ENCODE measurements at places on chromosomes 12 and 14.

DNA sequence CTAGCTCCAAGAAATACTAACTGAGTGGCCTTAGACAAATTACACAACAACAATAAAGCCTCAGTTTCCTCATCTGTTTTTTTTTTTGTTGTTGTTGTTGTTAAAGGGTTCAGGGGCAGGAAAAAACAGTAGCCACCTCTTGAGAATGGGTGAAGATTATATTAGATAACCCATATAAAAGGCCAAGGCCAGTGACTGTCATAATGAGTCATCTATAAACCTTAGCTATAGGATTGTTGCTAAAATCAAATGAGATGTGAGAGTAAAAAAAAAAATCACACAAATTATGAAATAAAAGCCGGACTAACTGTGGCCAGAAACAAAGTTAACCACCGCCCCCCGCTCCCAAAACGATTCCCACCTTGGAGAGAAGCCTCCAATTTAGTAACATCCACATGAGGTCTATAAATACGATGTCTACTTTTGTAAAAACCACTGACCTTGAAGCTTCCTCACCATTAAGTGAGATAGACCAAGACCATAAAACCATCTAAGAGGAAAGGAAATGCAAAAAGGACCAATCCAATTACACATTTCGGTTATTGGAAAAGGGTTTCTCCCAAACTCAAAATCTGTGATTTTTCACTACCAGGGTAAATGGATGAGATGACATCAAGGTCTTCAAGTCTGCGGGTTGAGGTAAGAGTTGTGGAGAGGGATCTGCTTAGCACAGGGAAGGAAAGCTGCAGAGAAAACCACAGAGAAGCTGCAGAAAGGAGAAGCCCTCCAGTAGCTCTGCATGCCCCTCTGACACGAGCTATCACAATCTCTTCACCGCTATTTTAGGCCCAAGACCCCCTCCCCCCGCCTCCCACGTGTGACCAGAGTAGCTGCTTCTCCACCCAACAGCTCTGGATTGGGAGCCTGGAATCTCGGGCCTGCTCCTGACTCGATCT, 1.0 kb downstream of the NAA25 start:
- no peak for DNase-seq

DNA sequence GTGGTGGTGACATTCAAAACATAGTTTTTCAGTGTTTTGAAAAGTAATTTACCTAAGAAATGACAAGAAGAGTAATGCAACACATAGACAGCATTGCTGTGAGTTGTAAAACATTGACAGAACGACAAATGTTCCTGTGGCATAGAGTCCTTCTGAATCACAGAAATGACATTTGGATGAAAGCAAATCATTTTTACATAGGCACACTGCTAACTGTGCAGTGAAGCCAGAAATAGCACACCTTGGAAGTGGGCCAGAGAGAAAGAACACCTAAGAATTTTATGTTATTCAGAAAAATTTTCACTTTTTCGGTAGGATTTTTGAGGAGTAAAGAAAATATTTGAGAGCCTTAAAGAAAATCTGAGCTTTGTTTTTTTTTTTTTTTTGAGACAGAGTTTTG, 100.6 kb downstream of the ANO4 start:
- DNase-seq, result no peak

DNA sequence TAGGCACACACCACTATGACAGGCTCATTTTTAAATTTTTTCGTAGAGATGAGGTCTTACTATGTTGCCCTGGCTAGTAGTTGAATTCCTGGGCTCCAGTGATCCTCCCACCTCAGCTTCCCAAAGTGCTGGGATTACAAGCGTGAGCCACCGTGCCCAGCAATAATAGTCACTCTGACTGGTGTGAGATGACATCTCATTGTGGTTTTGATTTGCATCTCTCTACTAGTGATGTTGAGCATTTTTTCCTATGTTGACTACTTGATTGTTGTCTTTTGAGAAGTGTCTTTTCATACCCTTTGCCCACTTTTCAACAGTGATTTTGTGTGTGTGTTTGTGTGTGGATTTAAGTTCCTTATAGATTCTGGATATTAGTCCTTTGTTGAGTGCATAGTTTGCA, 26.3 kb downstream of the ATP2A2 start:
- no peak for DNase-seq

DNA sequence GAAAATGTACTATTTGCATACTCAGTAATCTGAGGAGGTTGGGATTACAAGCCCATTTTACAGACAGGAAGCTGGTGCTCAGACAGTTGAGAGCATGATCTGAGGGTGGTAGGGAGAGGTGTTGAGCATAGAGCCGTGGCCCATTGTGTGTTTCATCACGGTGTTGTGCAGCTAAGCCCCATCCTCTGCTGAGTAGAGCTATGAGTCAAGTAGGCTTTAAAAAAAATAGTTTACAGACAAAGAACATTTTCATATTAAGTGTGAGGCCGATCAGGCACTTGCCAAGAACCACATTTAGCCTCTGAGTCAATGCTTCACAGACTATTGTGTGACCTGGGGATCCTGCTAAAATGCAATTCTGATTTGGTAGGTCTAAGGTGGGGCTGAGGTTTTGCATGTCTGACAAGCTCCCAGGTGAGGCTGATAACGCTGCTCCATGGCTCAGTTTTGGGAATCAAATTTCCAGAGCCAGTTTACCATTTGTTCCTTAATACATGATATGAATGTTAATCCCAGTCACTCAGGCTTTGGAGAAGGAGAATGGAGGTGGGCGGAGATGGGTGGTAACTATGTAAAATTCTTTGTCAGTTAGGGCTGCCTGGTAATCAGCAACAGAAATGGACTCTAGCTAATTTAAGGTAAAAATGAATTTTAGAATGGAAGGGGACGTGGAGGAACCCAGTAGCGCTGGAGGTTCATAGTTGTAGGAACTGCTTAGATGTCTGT, 22.2 kb downstream of the ZNF664 start:
- DNase-seq, result no peak

DNA sequence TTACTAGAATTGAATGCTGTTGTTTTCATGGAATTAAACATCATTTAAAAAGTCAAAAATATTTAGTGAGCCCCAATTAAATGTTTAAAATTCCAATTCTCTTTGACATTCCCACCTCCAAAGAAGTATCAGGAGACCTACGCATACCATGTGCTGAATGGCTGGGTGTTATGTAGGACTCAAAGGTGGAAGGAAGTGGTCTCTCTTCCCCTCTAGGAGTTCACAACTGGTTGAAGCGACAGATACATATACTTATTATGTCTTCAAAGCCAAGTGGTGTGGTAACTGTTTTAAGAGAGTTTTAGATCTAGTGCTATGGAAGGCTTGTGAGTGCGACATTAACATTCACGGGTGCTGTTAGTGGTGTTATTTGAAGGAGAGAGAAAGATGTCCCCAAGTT, 464.0 kb downstream of the ATP23 start:
- DNase-seq, result no peak

GRCh38 chr12:4506870-4507269, 31.8 kb upstream of the RAD51AP1 start:
- DNase-seq, result no peak

GRCh38 chr12:1916371-1917171, 1.9 kb downstream of the CACNA2D4 start:
- DNase-seq, result peak; percentile 50

GRCh38 chr12:3115078-3115477, 37.9 kb downstream of the TSPAN9 start:
- no peak for DNase-seq

DNA sequence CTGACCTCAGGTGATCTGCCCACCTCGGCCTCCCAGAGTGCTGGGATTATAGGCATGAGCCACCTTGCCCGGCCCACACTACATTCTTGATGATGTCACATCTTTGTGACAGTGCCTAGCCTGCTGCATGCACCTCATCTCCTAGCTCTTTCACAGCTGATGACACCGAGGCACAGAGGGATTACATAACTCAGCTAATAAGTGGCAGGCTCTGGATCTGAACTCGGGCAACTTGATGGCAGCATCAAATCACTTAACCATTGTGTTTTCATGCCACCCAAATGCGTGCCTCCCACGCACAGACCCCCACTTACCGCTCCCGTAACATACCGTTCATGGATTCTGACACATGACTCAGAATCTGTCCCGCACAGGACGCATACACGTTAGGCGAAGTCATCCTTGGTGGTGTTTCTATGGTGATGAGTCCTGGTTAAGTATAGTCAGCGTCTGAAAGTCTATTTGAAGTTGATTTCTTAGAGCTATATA, 7.4 kb downstream of the TMEM120B start:
- no peak for DNase-seq

- DNase-seq, result no peak
These were observed 10.4 kb downstream of the SLC15A4 start for GRCh38 chr12:128813392-128813791.

GRCh38 chr14:94632305-94632590, 20.1 kb downstream of the SERPINA3 start:
- no peak for DNase-seq

DNA sequence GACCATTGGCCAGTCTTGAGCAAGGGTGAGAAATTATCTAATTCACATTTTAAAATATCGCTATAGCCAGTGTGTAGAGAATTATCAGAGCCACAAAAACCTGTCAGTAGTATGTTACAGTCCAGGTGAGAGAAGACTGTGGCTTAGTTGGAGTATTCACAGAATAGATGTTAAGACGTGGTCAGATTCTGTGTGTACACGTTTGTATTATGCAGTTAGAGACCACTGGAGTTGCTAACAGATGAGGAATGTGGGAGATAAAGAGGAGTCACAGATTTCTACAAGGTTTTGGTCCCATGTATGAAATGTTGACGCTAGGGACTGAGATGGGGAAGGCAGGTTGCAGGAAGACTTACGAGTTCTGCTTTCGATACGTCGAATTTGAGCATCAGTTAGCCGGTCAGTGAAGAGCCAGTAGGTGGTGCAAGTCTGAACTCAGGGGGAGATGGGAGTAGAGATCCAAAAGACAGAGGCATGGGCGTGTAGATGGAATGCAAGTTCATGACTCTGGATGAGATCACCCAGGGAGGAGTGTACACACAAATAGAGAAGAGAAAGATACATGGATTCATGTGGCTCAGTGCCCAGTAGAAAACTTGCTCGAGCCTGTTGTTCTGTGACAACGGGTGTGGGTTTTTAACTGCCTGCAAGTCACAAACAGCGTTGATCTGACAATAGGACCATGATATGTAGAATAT, 114.8 kb upstream of the FLRT2 start:
- DNase-seq, result no peak

DNA sequence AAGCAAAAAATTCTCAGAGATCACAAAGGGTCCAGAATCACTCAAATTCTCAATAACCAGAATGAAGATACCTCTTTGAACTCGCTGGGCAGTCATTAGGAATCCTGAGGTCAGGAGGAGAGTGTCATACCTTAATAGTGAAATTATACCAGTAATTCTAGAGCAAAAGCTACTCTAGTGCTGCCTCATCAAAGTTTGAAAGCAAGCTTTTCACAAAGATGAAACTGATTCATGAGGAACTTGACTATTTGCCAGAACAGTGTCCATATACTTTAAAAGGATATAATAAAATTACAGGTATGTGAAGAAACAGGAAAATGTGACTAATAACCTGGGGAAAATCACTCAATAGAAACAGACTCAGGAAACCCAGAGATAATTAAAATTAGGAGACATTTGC, 44.5 kb downstream of the EML5 start:
- DNase-seq, result no peak

GRCh38 chr14:52551205-52551604, 1.1 kb downstream of the TXNDC16 start:
- no peak for DNase-seq

DNA sequence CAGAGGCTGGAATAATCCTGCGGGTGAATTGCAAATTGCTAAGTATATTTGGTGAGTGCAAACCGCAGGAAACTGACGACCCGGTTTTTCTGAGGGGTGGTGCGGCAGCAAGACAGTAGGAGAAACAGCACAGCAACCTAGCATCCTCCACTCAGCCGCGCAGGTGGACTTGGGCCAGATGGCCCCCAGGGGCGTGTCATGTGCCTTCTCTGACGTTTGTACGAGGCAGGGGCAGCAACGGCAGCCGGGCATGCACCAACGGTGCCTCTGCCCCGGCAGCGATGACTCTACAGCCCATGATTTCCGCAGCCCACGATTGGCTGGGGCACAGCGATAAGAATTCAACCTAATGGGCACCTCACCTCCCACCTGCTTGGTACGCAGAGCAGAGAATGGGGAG, 11.1 kb upstream of the CLEC2A start:
- DNase-seq, result no peak

All from ecto neural progenitor cell (in vitro differentiated cells).